Fibroblast of skin of left biceps (primary cell): ENCODE measurements at places on chromosomes 2 and 18.

DNA sequence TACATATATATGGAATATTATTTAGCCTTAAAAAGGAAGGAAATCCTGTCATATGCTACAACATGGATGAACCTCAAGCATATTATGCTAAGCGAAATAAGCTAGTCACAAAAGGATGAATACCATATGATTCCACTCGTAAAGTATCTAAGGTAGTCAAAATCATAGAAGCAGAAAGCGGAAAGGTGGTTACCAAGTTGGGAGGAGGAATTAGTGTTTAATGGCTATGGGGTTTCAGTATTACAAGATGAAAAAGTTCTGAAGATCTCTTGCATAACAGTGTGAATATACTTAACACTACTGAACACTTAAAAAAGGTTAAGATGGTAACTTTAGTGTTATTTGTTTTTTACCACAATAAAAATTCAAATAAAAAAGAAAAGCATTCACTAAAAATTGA, 99.0 kb downstream of the MGAT5 start:
- no peak for DNase-seq

DNA sequence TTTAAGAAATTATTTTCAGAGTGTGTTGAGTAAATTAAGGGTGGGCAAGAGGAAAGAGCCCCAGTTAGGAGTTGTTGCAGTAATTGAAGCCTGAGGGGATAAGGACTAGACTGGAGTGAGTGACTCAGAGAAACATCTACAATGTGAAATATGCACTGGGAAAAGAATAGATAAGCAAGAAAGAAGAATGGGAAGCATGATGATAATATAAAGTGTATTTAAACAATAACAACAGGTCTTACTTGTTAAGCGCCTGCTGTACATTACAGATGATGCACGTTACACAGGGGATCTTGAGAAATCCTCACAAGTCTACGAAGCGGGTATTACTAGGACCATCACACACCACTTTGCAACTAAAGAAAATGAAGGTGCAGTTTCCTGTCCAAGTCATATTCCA, 73.6 kb upstream of the STK17B start:
- DNase-seq: no peak

DNA sequence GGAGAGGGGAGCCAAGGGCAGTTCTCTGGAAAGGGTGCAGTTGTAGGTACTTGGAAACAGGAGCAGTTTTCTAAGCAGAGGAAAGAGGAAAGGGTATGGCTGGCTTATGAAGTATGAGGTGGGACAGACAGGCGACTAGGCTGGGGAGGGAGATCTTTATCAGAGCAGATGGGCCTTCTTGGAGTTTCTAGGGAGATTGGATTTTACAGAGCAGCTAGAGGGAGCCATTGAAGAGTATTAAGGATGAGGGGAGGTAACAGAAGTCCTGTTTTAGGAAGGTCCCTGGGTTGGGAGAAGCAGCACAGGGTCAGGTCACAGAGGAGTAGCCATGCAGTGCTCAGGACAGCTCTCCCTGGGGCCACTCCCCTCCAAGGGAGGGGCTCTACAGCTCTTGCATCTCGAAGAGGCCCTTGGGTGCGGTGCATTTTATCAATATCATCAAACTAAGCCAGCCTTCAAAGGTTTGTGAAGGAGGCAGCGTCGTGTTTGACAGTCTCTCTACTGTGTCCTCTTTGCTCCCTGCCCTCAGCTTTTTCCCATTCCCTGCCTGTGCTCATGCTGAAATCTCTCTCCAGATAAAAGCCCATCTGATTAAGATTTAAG, 154.3 kb downstream of the SETBP1 start:
- no peak for DNase-seq

- no peak for DNase-seq
Observed at GRCh38 chr18:77087393-77088141, 45.0 kb downstream of the MBP start.

- no peak for DNase-seq
Observed at GRCh38 chr2:234808907-234809306, 142.9 kb upstream of the SH3BP4 start.

- no peak for DNase-seq
Observed at GRCh38 chr2:70368545-70368944, 66.7 kb upstream of the FAM136A start.

DNA sequence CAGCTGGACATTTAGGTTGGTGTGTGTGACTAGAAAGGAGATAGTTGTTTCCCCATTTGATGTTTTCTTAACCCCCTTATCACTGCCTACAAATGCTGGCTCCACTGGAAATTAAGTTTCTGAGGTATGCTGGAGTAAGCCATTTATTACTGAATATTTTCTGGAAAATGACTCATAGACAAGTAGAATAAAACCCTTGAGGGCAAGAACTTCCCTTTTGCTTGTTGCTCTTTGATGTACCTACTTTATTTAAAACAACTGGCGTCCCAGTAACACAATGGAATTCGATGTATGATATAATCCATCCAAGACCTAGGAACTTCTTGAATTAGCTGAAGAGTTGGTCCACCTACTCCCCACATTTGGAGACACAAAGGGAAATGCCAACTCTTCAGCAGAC, 33.3 kb upstream of the SESTD1 start:
- no peak for DNase-seq

- DNase-seq: no peak
Observed at GRCh38 chr2:152548111-152548875, 169.0 kb downstream of the PRPF40A start.

- no peak for DNase-seq
Observed at GRCh38 chr2:45851576-45852304, 200.3 kb downstream of the PRKCE start.

GRCh38 chr18:32238635-32239268, 48.9 kb downstream of the MEP1B start:
- no peak for DNase-seq

DNA sequence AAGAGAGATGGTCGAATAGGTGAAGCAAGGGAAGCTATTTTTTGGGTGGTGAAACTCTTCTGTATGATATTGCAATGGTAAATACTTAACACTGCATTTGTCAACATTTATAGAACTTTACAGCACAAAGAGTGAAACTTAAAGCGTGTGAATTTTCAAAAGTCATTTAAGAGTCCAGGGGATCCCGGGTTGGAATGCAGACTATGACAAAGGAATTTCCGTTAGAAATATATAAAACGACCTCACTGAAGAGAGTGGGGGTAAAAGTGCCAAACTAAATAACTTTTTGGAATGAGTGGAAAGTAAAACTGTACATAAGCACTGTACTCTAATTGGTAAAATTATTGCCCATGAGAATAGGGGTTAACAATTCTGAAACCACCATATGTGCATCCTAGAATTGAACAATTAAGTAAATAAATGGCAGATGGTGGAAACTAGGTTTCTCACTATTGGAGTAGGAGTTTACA, 191.0 kb upstream of the FN1 start:
- DNase-seq: peak; percentile 60

DNA sequence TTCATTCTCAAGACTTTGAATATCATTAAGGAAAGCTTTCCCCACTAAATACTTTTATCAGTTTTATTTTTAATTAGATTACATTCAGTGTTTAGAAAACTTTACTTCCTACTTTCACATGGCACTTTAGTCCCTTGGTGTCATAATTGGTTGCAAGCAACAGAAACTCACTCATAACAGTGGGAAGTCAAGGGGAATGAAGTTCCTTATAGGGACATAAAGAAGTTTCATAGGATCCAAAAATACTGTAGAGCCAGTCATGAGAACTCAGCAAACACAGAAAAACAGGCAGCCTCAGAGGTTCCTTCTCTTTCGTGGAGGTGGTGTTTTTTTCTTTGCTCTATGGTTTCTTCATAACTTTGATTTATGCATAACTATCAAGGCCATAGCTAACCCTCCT, 809.0 kb downstream of the BCL11A start:
- no peak for DNase-seq

GRCh38 chr2:217918308-217919024, 84.3 kb downstream of the TNS1 start:
- no peak for DNase-seq

DNA sequence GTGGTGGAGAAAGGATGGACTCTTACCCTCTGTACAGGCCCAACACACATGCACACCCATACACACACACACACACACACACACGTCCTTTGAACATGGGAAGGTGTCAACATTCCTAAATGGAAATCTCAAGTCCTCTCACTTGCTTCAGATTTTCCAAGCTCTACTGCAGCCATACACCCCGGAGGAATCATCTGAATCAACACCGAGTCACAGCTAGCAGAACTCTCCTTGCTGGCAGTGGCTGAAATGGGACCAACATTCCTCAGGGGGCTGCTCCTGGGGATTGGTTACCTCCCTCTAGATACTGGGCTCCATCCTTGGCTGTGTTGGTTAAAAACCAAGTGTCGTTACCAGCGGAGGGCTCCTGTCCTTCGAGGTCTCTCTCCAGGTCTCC, 112.7 kb downstream of the BCL11A start:
- DNase-seq: no peak

DNA sequence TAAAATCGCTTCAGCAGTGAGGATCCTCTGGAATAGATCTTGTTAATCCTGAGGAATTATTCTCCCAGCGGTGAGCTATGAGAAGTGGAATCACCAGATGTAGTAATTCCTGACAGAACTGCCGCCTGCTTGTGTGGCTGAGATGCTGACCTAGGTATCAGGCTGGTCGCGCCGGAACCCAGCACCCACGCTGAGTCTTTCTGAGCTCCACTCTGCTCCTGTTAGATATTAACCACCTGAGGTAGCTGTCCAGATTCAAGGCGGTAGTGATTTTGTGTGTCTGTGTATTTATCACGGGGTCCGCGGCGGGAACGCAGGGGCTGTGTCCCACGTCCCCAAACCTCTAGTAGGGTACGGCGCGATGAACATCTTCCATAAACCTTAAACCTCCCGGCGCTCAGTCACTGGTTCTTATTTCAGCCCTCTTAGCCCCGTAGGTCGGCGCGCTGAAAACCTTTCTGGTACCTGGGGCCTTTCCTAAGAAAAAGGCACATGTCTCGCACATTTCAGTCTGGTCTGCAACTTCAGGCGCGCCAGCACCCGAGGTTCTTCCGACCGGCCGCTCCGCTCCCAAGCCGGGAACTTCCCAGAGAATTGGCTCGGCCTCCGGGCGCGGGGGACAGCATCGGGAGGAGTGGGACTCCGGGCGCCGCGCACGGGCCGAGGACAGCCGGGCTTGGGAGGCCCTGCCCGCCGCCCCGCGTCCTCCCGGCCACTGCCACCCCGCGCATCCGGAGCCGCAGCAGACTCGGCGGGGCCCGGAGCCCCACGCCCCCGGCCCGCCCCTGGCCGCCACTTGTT, 542 bp upstream of the CNNM3 start:
- no peak for DNase-seq

GRCh38 chr2:9778012-9778411, 65.3 kb upstream of the TAF1B start:
- no peak for DNase-seq

DNA sequence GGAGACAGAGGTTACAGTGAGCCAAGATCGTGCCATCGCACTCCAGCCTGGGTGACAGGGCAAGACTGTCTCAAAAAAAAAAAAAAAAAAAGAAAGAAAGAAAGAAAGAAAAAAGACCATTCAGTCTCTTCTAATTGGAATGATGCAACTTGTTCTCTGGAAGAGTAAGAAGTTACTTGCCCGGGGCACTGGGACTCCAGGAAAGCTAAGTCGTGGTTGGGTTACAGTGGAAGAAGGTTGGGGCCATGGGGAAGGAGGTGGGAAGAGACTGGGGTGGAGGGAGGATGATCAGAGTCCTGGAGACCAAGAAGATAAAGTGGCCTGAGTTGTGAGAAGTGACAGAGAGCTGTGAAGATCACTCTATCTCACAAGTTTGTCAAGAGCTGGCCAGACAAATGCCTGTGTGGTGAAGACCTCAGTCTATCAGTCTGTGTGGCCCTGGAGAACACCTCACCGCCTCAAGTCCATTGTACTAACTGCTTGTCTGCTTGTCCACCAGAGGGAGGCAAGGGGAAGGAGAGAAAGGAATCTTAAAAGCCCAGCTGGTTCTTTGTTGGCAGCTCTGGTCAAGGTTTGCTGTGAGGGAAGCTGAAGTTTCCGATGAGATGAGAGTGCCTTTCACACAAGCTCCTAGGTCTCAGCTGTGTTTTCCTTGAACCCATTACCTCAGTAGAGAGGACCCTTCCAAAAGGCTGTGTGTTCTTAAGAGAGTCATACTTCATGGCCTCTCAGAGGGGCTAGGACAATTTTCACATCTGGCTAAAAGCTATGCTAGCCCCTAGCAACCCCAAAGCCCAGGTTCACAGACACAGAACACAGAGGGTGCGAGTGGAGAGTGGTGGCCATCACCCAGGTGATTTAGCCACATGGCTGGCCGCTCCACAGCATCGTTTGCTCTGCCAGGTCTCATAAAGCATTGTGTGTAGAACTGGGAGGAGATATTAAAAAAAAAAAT, 72.0 kb upstream of the TMEM178A start:
- DNase-seq: peak; percentile 44

GRCh38 chr2:237922641-237923361, 44.0 kb upstream of the UBE2F start:
- no peak for DNase-seq

GRCh38 chr18:45248240-45248903, 366.9 kb upstream of the SLC14A2 start:
- peak; percentile 81 for DNase-seq

GRCh38 chr2:221844212-221845020, 272.3 kb upstream of the EPHA4 start:
- no peak for DNase-seq

DNA sequence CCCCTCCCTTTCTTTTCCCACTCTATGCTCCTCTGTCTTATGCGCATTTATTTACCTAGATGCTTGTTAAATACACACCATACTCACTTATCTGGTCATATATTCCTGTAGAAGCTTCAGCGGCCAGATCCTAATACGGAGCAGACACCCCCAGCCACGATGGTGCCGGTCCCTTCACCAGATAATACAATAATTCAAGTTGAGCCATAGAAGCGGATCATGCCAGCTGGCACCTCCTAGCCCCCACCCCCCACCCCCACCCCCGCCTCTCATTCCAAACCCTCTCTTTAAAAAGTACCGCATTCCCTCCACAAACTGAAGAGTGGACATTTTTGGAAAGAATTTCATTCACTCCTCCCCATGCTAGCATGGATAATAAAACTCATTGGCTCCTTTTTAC, 95.2 kb downstream of the BIN1 start:
- DNase-seq: no peak

- no peak for DNase-seq
Observed at GRCh38 chr2:238853218-238853617, 5.3 kb downstream of the TWIST2 start.

DNA sequence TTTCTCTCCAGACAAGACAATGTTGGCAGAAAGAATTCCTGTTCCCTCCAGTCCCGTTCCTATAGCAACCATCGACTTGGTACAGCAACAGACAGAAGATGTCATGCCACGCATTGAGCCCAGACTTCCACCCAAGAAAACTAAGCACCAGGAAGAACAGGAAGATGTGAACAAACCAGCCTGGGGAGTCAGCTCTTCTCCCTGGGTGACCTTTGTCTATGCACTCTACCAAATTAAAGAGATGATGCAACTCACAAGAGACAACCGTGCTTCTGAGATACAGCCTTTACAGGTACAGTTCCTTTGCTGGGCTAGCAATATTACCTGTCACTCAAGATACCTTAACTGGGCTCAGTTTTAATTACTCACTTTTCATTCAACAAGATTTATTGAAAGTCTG, 37.1 kb downstream of the NEMP2 start:
- DNase-seq: no peak

DNA sequence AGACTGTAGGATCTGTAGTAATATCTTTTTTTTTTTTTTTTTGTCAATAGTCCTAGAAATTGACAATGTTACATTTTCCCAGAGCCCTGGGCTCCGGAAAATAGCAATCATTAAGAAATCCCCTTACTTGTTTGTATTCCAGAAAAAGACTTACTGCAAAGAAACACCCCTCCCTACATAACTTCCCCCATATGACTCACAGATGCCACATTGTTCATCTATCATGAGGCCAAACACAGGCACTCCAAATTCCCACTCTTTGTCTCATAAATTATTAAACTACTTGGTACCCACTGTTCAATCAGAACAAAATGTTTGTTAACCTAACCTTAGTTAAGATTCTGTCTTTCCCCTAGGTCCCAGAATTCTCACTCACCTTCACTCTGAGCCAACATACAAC, 53.5 kb downstream of the TEX51 start:
- no peak for DNase-seq
